ENCODE measurements at places on chromosomes 12 and 14.
A peak's percentile ranks its signal among the peaks of the same experiment; 100 is the strongest.

DNA sequence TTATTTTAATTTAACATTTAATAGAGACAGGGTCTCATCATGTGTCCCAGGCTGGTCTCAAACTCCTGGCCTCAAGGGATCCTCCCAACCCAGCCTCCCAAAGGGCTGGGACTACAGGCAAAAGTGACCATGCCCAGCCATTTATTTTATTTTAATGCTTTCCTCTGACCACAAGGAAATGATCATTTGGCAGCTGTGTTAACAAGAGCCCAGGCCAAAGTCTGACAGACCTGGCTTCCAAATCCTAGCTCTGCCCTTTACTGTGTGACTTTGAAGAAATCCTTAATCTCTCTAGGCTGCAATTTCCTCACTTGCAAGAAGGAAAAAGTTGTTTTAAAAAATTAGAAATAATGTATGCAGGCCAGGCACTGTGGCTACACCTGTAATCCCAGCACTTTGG is 16.7 kb upstream of the GCH1 start:
- DNase-seq = no peak
- no peaks in the 10 kb centered on the region for H3K27me3 ChIP-seq
- H3K4me1 ChIP-seq = no peaks in the 10 kb centered on the region

DNA sequence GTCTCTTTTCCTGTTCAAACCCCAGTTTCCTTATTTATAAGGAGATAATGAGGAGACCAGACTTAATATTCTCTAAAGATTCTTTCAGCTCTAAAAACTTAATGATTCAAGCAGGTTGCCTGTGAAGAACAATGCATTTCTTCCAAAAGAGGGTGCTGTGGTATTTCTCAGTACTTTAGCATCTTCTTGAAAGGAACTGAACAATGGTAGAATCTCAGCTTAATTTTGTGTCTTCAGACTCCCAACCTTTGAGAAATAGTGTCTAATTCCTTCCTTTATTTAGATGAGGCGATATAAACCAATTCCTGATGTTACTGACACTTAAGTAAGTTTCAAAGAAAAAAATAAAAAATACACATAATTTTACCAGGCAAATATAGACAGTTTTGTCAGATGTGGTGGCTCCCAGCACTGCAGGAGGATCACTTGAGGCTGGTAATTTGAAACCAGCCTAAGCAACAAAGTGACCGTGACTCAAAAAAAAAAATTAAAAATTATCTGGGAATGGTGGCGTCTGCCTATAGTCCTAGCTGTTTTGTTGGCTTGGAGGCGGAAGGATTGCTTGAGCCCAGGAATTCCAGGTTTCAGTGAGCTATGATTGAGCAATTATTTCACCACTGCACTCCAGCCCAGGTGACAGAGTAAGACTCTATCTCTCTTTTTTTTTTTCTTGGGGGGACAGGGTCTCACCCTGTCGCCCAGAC is 76.9 kb upstream of the PSMA6 start:
- peak; percentile 79 for DNase-seq
- H3K4me1 ChIP-seq = peaks cover 7% of the 10 kb centered on the region
- H3K27me3 ChIP-seq = no peaks in the 10 kb centered on the region
- peak overlapping the region; percentile 90 for H3K27ac ChIP-seq
- H3K36me3 ChIP-seq = no peaks in the 10 kb centered on the region
- H3K4me3 ChIP-seq = no peak overlapping the region

DNA sequence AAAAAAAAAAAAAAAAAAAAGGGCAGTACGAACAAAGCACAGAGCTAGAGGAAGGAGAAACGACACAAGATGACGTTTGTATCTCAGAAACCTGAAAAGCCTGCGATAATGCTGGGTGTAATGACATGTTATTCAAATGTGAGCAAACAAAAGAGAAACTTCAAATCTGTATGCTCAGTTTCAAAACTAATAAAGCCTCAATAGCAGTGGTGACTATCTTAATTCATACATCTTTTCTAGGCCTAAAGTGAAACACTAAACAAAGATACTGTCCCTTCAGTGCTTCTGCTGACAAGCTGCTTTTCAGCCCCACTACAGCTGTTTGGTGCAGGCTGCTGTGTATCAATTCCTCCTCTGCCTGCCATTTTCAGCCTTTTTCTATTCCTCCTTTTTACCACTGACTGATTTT is 15.8 kb downstream of the ITPR2 start:
- H3K4me1 ChIP-seq = peaks cover 1% of the 10 kb centered on the region
- no peaks in the 10 kb centered on the region for H3K36me3 ChIP-seq
- H3K27ac ChIP-seq = no peak overlapping the region
- H3K4me3 ChIP-seq = no peak overlapping the region

DNA sequence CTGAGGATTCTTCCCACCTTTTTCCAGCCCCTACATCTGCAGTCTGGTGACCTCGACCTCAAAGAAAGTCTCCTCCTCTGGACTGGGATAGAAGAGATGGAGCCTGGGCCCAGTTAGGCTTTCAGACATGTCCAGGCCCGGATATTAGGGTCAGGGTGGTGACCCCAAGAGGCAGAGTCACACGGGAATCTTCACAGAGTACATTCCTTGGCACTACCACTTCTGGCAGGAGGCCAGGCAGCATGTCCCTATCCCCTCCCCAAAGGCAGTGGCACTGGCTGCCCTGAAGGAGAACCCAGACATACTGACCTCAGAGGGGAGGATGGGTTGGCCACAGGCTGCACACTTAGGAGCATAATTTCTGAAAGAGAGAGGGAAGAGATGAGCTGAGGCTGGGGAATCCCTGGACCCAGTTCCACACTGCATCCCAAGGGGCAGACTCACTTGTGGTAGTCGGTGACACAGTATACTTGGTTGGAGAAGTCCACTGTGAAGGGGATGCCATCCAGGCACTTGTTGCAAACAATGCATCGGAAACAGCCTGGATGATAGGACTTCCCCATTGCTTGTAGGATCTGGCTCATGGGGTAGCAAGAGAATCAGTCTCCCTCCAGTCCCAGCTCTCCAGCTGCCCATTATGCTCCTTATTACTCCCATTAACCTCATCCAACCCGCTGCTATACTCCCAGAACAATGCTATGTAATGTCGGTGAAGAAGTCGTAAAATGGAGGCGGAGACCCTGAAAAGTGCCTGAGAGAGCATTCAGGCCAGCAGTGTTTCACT is 7.6 kb downstream of the AJUBA start:
- no peaks in the 10 kb centered on the region for H3K27me3 ChIP-seq
- DNase-seq = peak; percentile 62
- H3K4me3 ChIP-seq = no peak overlapping the region

- no peaks in the 10 kb centered on the region for H3K36me3 ChIP-seq
- H3K4me3 ChIP-seq = no peak overlapping the region
- H3K27ac ChIP-seq = no peak overlapping the region
- peaks cover 2% of the 10 kb centered on the region for H3K27me3 ChIP-seq
- no peak for DNase-seq
- H3K4me1 ChIP-seq = peaks cover 1% of the 10 kb centered on the region
Measured at GRCh38 chr12:101172316-101172715, 37.7 kb downstream of the SLC5A8 start.
